ENCODE measurements at places on chromosomes 11 and 22.

DNA sequence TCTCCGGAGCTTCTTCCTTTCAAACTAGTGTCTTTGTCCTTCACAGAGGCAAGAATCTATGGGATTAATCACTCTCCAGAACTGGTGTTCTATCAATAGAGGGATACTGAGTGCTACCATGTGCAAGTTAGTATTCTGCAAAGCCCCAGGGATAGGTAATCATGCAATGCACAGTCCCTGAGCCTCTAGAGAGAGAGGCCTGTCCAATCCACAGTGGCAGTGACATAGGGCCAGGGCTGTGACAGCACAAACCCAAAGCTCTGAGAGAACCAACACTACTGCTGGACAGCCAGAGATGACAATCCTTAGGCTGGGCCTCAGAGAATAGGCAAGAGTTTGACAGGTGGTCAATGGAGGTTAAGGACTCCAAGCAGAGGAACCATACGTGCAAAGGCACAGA is 66.8 kb upstream of the USP47 start:
- DNase-seq: no peak

DNA sequence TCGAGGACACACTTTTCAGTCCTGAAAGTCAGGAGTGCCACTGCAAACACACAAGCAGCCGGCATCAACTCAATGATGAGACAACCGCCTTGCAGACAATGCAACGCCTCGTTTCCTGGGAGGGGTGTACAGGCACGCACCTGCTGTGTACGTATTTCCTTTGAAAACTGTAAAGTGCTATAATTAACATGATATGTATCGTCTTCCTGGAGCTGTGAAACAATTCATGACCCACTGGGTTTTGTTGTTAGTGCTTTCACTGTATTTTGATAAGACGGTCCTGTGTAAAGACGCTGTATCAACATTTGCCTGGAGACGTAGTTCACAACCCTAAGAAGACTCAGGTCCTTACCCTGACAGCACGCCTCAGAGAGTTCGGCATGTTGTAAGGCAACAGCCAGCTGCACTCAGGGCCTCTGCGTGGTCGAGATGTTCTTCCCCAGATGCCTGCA is 105.7 kb upstream of the ANO1 start:
- DNase-seq: no peak

DNA sequence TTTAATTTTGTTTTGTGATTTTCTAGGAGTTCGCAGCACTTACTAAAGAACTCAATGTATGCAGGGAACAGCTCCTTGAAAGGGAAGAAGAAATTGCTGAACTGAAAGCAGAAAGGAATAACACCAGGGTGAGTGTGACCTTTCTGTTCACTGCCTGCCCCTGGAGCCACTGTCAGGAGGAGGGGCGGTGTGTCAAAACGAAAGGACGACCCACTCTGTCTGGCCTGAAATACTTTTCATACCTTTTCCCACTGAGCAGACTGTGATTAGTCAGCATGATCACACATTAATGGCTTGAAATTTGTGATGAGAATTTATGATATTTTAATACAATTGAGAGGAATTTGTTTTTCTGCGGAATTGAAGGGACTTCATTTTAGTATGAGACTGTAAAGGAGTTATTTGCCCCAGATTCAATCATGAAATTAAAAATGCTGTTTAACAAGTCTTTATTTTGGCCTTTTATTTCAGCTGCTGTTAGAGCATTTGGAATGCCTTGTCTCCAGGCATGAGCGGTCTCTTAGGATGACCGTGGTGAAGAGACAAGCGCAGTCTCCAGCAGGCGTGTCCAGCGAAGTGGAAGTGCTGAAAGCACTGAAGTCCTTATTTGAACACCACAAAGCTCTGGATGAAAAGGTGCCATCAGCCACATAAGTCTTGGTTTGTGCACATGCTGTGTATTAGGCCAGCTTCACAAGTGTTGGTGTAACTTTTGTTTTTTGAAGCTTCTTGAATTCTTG is 54.1 kb downstream of the PPFIA1 start:
- no peak for DNase-seq

DNA sequence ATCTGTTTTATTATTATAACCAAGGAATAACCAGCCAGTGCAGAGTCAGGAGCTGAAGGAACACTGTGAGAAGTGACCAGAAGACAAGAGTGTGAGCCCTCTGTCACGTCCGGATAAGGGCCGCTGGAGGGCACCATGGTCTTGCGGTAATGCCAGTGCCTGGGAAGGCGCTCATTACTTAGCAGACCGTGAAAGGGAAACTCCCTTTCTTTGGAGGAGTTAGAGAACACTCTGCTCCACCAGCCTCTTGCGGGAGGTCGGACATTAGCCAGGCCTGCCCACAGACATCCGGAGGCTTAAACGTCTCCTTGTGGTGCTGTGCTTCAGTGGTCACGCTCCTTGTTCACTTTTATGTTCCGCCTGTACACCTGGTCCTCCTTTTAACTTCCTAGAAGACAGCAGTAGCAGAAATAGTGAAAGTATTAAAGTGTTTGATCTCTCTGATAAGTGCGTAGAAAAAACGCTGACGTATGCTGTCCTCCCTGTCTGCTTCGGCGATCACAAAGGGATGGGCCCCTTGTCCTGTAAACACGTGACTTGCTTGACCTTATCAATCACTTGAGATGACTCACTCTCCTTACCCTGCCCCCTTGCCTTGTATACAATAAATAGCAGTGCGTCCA is 120.6 kb upstream of the LMO1 start:
- no peak for DNase-seq

DNA sequence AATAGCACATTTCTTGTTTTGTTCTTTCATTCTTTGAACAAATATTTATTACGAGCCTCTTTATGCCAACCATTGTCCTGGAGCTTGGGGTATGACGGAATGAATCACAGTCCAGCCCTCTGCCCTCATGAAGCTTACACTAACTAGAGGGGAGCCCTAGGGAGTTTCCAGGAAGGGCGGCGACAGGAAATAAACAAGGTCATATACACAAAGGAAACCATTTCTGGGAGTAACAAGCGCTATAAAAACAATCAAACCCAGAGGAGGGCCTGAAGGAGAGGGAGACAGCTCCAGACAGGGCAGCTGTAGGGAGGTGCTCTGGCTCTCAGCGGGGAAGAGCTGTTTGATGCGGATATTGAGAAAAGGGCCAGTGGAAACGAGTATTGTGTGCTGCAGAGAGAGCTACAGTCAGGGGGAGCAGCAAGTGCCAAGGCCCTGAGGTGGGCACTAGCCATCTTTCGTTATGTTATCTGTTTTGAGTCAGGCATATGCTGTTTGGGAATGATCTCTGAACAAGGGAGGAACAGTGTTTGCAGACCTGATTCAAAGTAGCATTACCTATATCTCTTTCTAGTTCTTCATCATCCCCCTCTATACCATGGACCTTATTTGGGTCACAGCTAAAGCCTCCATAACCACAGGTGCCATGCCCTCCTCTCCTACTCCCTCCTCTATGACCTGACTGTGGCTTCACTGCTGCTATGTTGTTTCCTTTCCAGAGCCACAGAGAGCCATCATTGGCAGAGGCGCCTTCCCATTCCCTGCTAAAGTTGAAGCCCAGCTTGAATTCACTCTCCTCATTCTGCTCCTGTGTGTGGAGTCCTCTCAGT is 15.3 kb upstream of the ZBTB16 start:
- no peak for DNase-seq

GRCh38 chr22:43616645-43617044 is 195.5 kb downstream of the EFCAB6 start:
- DNase-seq: no peak
